CD4-positive, alpha-beta T cell treated with Interleukin-12 subunit alpha and Interleukin-12 subunit beta, for 1 hour (primary cell): ENCODE measurements at places on chromosomes 5 and 9.

DNA sequence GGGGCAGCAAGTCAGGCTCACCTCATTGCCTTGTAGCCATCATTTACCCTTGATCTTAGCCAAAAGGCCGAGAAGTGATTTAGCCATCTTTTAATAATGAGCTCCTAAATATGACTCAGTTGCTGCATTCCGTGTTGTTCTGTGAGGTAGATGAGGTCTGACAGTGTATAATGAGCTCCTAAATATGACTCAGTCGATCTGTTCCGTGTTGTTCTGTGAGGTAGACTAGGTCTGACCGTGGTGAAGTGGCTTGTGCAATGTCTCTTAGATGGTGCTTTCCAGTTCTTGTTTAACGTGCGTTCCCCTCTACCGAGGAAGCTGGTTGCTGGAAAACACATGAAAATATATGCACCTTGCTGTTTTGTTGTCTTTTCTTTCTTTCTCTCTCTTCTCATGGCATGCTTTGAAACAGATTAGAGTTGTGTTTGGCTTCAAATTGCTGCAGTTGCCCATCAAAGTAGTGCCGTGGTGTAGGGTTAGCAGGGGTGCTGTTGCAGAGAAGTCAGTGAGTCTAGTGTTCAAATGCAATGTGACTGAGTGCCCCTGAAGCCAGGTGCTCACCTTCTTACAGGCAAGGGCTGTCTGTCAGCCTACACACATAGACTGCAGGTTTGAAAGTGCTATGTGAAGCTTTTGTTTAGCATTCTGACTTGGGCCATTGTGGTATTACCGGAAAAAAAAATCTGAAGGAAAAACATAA lies 118.6 kb downstream of the KDM4C start:
- DNase-seq: no peak

DNA sequence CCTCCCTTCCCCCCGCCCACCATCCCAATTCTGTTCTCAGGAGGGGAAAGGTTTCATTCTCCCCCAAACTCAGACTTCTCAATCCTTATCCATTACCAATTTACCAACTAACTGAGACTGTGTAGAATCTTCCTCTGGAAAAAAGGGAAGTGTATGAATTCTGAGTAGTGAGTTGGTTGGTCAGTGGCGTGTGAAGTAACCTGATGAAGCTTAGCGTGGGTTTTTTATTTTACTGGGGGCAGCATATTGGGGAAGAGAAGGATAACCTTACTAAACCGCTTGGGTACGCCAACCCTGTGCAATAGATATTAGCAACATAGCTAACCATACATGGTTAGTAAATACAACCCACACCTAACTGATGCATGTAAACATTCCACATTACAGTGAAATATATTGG lies 1.1 kb upstream of the DNAJC21 start:
- no peak for DNase-seq

GRCh38 chr9:77176686-77177142 lies 620 bp upstream of the VPS13A start:
- no peak for DNase-seq

DNA sequence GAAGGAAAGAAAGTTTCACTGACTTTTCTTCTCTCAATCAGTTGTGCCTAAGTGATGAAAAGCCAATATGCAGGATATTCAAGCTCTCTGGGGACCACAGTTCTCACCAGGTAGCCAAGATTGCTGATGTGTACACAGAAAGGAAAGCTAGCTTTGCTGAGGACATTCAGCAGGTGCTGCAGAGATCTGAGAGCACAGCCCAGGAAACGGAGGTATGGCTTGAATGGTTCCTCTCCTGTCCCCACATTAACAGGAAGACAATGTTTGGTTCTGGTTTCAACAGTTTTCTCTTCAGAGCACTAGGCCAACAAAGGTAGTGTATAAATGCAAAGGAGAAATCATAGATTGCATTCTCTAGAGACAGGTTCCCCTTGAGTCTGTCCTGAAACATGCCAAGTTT lies 69.6 kb downstream of the PTPDC1 start:
- DNase-seq: no peak

DNA sequence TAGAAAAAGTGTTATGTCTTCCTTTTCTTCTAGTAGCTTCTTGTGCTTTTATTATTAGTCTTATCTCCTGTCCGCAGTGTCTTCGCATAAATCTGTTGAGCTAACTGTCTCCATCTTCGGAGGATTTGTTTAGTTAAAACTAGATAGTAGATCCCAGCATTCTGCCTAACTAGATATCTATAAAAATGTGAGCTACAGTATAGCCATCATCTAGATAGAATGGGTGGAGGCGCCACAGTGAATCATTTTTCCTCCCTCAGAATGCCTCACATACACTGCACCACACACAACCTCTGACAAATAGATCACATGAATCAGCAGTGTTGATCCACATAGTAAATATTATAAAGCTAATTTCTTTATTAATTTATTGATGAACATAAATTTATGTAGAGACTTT lies 220.3 kb upstream of the GAS1 start:
- DNase-seq: no peak

DNA sequence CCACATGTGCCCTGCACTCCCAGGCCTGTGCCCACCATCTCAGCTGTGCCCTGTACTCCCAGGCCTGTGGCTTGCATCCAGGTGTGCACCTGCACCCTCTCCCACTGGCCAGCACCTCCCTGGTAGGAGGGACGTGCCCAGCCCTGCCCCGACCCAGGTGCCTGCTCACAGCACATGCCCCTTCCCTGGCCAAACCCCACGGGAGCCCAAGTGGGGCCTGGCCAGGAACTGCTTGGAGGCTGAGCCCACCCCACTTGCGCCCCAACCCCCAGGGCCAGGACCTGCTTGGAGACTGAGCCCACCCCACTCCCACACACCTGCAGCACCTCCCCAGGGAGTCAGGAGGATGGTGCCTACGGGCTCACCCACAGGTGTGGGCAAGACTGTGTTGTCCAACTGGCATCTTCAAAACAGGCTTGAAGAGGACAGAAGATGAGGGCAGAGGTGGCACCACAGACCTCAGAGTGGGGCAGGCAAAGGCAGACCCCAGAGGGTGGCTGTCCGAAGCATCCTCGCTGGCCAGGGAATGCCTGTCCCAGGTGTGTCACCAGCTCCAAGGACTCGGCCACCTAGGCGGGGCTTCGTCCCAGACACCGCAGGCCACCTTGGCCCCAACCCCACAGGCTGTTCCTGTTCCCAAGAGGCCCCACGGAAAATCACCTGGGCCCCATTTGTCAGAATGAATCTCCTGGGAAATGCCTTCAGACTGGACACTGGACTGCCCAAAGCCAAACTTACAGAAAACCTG lies 10.8 kb downstream of the ZDHHC11B start:
- no peak for DNase-seq

DNA sequence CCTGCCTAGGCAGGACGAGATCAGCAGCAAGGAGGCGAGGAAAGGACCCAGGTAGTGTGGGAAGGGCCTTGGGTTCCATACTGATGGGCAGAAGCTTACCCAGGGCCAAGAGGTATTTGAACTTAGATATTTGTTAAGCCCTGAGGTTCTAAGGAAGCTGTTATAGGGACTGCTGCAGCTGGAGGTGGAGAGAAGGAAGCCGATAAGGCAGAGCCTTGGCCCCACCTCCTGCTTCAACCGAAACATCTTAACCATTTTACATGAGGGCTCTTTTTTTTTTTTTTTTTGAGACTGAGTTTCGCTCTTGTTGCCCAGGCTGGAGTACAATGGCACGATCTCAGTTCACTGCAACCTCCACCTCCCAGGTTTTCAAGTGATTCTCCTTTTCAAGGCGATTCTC lies 8.6 kb upstream of the AQP3 start:
- no peak for DNase-seq
